ENCODE measurements at places on chromosomes 16 and 17.

- no peak for DNase-seq
These were observed 35.3 kb downstream of the METRNL start for GRCh38 chr17:83114706-83115105.

- no peak for DNase-seq
These were observed 24.6 kb downstream of the C16orf90 start for GRCh38 chr16:3470723-3471122.

DNA sequence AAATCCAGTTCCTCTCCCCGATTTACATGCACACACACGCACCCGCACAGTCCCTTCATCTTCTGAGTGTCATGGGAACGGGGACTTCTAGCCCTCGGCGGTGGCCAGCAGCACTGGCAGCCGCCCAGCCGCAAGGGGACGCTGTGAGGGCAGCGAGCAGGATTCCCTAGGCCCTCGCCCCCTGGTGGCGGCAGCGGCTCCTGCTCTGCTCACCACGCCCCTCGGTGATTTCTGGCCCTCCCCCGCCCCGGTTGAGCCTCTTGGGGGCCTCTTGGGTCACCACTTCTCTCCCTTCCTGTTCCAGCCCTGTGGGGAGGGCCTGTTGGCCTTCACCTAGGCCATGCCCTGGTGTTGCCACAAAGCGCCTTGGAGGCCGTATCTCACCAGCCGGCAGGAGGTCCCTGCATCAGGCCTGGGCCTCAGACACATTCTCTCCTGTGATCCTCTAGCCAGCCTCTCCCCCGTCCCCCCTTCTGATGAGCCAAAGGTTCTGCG, 75.2 kb upstream of the KSR1 start:
- peak; percentile 83 for DNase-seq

GRCh38 chr17:44792276-44792675, 33.5 kb downstream of the ADAM11 start:
- no peak for DNase-seq

DNA sequence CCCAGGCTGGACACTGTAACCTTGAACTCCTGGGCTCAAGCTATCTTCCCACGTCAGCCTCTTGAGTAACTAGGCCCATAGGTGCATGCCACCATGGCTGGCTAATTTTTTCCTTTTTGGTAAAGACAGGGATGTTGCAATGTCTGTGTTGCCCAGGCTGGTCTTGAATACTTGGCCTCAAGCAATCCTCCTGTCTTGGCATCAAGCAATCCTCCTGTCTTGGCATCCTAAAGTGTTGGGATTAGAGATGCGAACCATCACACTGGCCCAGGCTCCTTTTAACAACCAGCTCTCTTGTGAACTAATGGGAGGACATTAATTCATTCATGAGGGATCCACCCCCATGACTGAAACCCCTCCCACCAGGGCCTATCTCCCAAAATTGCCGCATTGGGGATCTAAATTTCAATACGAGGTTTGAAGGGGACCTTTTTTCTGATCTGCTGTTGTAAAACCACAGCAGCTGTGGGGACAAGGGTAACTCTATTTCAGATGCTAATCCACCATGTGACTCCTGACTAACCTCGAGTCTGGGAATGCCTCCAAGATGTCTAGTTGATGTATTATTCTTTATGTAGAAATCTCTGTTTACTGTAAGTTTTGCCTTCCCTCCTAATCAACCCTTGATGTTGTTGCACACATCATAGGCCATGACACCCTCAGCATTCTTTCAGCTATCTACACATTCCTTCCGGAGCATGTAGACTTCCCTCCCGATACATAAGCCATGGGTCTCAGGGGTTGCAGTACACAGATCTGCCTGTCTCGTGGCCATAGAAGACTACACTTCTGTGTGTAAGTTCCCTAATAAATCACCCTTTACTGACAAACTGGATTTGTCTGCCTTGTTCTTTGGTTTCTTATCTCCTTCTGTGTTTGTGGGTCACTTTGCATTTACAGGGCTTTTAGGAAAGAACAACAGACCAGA, 37.6 kb downstream of the RNF112 start:
- no peak for DNase-seq

- DNase-seq = no peak
These were observed 58.8 kb downstream of the GAS7 start for GRCh38 chr17:10139577-10139976.

GRCh38 chr17:44961921-44962350, 6.2 kb downstream of the C1QL1 start:
- DNase-seq = no peak

GRCh38 chr17:3879186-3879585, 13.7 kb downstream of the CAMKK1 start:
- DNase-seq = no peak

DNA sequence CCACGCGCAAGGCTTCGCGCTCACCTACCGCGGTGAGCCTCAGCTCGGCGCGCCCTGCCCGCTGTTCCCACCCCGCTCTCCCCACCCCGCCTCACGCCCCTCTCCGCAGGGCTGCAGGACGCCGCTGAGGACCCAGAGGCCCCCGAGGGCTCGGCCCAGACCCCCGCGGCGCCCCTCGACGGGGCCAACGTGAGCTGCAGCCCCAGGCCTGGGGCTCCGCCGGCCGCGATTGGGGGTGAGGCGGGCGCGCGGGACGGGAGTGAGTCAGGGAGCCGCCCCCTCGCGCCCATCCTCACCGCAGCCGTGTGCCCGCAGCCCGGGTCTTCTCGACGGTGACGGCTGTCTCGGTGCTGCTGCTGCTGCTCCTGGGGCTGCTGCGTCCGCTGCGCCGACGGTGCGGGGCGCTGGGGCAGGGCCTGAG, 1.9 kb upstream of the PAQR4 start:
- DNase-seq = no peak

GRCh38 chr16:56506941-56507340, 12.9 kb downstream of the BBS2 start:
- no peak for DNase-seq

DNA sequence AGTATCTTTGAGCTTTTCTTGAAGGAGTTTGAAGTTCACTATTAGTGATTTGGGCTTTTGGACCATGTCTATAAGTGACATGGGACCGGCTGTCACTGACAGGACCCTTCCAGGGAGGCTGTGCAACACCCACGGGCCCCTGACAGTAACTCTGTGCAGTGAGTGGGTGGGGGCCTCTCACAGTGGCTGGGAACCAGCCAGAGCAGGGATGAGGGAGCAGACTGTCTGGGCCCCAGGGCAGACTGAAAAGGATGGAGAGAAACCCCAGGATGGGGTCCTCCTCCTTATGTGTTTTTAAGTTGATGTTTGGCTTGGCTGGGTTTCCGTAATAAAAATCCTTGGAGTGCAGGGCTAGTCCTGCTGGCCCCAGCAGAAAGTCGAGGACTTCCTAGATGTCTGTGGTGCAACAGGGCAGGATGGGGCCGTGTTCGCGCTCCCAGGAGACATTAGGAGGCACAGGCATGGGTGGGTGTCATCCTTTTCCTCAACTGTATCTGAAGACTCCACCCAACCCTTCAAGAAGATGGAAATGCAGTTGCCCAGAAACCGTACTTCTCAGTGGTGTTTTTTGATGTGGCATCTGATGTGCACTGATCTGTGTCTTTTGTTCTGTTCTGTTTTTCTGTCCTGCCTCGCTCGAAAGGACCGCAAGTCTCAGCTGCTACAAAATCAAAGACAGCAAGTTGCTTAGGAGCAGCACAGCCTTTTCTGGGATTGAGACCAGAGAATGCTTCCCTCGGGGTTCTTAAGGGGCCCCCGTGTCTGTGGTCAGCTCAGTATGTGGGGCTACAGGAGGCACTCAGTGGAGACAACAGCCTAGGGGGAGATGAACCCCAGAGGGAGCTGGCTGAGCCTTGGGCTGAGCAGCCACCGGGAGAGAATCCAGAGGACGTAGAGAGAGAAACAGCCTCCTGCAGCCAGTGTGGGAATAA, 24.2 kb downstream of the PLD6 start:
- peak; percentile 68 for DNase-seq

DNA sequence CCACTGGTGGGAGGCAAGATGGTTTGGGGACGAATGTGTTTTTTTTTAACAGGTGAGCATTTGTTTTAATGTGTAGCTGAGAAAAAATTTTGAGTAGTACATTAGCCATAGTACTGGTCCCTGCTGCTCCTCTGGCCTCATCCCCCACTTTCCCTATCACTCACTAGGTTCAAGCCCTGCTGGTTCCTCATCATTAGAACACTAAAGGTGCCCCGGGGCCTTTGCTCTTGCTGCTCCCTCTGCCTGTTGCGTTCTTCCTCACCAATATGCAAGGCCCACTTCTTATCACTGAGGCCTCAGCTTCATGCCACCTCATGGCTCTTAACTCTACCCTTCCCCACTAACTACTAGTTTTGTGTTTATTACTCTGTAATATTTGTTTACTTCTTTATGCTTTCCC, 74.5 kb downstream of the GNAO1 start:
- no peak for DNase-seq

DNA sequence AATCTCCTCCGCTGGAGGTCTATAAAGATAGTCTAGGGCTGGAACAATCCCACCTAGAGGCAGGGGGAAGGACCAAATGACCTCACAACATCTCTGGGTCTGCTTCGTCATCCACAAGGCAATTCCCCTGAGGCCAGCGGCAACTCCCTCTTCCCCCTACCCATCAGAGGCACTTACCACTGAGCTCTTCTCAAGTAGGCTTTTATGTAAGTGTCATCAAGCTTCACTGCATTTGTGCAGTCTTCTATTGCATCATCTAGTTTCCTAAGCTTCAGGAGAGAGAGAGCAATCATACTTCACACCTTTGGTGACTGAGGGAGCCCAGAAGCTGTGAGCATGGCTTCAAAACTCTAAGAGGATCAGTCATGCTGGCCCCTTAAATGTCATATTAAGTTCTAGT, 21.0 kb downstream of the CNP start:
- no peak for DNase-seq

DNA sequence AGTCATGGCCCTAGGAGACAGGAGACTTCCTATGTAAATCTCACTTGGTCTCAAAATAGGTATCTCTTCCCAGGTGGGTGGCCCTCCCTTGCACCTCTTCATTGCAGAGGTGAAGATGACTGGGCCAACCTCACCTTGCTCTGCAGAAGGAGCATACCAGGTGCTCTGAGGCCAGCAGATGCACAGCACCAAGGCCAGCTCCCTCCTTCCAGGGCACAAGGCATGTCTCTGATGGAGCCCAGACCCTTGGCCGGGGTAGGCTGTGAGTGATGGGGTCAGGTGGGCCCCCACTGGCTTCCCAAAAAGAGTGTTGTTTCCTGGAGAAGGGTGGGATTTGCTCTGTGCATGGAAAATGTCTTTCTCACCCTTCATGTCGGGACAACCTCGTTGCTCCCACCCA, 12.8 kb downstream of the CACNG5 start:
- no peak for DNase-seq

- peak; percentile 94 for DNase-seq
These were observed at the start of gene ZNF232 for GRCh38 chr17:5111402-5112204. TSS of gene ZNF232 (minus strand) at chr17:5111878. CDS start at chr17:5111822, 56 bp downstream.

- DNase-seq = no peak
These were observed 55.3 kb downstream of the PIGL start for GRCh38 chr17:16272111-16272840.

DNA sequence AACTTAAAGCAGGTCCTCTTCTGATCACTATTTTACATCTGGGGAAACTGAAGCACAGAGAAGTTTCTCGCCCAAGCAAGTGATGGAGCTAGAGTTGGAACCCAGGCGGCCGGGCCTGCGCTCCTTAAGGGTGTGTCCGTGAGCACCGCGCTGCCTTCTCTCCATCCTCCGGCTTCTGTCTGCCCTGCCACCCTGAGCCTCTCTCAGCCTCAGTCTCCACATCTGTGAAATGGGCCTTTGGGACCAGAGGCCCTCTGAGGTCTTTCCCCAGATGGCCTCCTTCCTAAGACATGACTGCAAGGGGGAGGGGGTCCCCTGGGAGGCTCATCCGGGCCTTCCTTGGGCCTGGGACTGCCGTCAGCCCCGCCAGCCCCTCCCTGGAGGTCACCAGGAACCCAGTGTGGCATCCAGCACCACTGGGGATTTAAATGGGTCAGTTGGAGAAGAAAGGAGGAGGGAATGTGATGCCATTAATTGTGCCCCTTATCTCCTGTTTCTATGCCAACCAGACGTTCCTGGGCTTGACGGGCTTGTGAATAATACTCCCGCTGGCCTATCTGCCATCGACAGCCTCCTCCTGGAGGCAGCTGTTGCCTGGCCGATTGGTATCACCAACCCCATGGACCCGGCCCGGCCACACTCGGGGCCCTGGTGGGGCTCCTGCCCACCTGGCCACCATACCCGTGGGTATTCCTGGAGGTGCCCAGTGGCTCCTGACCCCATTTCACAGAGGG, 5.1 kb downstream of the ZFPM1 start:
- DNase-seq = no peak

DNA sequence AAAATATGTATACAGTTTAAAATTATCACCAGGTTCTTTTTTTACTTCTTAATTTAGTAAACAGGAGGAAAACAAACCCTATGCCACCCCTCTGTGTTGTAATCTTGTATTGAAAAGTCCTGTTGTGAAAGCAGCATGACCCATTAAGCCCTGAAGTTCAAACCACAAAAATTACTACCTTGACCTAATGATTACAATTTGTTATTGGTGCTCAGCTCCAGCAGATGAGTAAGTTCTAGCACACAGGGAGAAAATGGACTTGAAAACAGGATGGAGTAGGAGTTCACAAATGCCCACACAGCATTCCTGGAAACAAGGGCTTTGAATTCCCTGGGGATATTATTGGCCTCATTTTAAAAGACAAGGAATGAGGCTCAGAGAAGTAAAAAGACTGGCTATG, 505.8 kb upstream of the ERCC4 start:
- no peak for DNase-seq

- DNase-seq = peak; percentile 21
These were observed 346.0 kb downstream of the GRIN2A start for GRCh38 chr16:9836118-9836736.

DNA sequence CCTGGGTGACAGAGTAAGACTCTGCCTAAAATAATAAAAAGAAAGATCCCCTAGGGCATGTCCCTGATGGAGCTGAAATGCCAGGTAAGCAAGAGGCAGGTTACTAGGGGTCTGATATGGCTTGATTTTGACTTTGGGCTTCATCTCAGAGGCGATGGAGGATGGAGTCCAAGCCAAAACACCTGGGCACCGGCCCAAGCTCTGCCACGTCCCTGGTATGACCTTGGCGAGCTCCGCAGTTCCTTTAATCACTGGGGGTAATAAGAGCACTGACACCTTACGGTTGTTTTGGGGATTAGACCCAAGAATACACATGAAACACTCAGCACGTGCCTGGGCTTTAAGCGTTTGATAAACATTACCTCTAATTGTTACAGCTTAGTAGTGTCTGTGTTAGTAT, 350.8 kb upstream of the HSBP1 start:
- no peak for DNase-seq
